ENCODE measurements at places on chromosomes 3 and 15.

- DNase-seq, result peak; percentile 3
These were observed 185.3 kb downstream of the CFAP20DC start for GRCh38 chr3:58864480-58864879.

DNA sequence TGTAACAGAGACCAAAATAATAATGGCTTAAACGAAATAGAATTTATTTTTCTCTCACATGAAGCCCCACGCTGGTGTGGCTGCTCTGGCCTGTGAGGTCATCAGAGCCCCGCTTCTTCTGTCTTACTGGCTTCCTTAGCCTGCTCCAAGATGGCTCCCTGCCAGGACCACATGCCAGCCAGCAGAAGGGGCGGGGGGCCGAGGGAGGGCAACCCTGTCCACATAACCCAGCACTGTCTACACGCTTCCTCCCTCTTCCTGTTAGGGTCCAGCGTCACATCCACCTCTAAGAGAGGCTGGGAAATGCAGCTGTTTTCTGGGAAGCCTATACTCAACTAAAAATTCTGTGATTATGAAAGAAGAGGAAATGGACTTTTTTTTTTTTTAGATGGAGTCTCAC, 107.9 kb upstream of the DLG1 start:
- peak; percentile 48 for DNase-seq

GRCh38 chr3:71785532-71786216, 726 bp upstream of the PROK2 start:
- no peak for DNase-seq

GRCh38 chr3:174581558-174581957, 277.6 kb upstream of the NAALADL2 start:
- DNase-seq, result no peak

GRCh38 chr3:32495609-32496008, 7.0 kb downstream of the CMTM6 start:
- DNase-seq, result no peak

DNA sequence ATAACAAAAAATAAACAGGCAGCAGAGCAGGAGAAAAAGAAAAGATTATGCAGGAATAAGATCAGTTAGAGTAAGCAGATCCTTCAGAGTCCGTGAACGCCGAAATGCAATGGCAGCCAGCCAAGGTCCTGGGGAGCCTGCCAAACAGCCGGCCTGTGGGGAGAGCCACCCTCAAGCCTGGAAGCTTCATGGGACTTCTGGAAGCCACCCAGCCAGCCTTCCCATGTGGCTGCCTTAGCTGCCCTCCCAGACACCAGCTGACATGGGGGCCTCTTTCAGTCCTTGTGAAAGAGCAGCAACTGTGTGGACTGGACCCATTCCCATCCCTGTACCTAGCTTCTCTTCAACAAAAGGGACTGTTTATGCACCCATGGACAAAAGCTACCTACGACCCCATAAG, 64.9 kb upstream of the RAD18 start:
- DNase-seq, result peak; percentile 74

DNA sequence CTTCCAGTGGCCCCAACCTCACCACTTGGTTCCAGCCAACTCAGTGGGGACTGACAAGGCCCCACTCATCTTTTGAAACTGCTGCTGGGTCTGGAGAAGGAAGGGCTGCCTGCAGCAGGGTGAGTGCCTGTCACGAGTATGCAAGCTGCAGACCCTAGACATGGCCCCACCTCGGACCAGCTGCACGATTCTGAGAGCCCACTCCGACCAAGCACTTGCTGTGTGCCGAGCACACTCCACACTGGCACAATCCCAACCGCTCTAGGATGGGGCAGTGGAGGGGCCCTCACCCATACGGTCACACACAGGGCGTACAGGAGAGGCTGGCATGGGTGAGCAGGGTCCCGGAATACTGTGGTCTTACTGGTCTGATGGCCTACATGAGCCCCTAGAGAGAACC, 8.0 kb upstream of the PLXND1 start:
- no peak for DNase-seq

- no peak for DNase-seq
These were observed 5.0 kb upstream of the RPP25 start for GRCh38 chr15:74961616-74962015.

DNA sequence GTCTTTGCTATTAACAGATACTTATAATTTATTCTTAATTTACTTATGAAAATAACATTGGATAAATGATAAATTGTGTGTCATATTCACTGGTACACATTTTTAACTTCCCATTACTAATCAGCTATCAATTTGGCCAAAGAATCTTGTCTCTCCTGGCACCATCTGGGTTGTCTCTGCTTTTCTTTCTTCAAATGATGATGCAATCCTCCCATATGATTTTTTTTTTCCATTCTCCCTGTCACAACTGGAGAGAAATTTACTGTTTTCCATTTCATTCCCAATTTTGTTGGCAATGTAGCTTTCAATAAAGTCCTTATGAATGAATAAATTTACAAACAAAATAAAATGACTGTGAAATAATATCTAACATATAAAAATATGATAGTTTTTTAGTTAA, 743.7 kb upstream of the EPHA6 start:
- no peak for DNase-seq

DNA sequence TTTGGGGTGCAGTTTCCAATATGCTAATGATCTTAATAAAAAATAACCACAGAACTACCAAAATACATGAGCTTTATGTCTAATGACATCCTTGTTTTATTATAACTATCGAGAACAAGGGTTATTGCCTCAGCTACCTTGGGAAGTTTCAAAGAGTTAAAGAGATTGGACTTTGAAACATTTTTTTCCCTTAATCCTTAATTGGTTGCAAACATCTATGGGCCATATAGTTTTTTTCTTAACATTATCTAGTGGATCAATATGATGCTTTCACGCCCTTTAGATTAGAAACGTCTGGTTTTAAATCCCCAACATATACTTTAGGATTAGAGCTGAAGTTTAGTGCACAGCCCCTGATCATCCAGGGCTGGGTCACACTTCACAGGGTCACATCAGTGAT, 219.2 kb upstream of the SGO1 start:
- no peak for DNase-seq

DNA sequence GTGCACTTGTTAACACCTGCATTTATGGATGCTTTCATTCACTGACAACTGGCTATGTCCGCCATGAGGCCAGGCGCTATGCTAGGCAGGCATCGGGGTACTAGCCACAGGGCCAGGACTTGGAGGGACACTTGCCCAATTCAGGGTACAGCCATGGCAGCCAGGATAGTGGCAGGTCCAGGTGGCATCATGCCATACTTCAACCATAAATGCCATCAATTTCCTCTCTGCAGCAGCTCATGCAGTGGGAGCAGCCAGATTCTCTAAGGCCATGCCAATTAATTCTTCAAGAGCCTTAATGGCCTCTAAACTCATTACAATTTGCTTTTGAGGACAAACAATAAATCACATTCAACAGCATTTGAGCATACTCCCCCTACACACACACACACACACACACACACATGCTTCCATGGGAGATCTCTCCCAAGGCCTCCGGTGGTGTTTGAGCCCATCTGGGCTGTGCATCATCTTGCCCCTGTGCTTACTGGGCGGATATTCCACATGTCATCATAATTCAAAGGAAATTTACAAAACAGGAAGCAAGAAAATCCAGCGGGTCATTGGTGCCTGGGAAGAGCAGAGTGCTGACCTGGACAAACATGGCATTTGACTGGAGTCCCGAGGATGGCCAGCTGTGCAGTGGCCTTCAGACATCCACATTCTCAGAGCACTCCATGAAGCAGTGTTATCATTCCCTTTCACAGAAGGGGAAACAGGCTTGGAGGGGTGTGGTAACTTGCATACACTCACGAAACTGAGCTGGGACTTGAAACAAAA, 109.1 kb downstream of the IQSEC1 start:
- peak; percentile 20 for DNase-seq

DNA sequence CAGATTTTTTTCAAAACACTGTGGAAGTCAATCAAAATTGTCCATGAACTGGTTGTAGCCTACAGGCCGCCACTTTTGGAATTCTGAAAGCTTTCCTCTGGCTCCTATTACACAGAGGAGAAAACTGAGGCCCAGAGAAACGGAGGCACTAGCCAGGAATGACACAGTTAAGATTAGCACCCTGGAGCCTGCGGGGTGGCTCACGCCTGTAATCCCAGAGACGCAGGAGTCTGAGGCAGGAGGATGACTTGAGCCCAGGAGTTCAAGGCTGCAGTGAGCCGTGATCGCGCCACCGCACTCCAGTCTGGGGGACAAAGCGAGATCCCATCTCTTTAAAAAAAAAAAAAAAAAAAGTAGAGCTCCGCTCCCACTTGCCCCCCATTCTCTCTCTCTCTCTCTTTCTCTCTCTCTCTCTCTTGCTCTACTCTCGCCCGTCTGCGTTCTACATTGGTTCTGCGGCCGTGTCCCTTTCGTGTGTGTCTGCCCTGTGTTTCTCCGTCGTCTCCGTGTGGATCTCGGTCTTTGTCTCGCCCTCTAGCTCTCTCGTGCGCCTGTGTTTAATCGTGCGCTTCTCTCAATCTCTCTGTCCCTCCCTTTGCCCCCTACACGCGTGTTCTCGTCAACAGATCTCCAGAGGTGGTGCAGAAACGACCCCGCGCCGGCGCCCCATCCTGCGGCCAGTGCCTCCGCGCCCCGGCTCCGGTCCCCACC, 512 bp upstream of the TRH start:
- DNase-seq, result no peak

- DNase-seq, result peak; percentile 60
These were observed 299.3 kb downstream of the PLCL2 start for GRCh38 chr3:17183951-17184550.

DNA sequence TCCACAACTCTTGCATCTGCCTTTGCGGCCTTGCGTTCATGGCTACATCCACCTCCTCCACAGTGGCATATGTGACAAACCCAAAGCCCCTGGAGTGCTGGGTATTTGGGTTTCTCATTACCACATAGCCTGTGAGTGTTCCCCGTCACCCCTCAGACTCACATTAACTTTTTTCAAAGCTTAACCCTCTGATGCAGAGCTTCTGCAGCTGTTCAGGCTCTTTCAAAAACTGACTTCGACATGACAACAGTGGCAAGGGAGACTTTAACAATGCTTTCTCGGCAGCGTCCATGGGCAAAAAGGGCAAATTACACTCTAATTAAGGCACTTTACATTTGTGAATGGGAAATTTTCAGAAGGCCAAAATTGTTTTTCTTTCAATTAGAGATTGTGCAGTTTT, 343.2 kb downstream of the UNC13C start:
- no peak for DNase-seq

DNA sequence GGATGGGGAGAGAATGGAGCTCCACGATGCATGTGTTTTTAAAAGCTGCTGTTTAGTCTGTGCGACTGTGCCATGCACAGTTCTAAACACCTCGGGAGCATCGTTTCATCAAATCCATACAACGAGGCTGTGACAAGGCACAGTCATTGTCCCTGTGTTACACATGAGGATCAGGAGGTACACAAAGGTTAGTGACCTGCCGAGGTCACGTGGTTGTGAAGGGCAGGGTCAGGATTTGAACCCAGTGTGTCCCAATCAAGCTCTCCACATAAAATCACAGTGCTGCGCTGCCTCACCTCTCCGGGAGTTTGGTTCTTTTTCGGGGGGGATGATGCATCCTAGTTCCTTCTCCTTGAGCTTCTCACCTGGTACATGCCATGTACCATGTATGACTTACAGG, 18.7 kb upstream of the KIF23 start:
- no peak for DNase-seq

- no peak for DNase-seq
These were observed 1.1 kb upstream of the INTS14 start for GRCh38 chr15:65611888-65612615.

DNA sequence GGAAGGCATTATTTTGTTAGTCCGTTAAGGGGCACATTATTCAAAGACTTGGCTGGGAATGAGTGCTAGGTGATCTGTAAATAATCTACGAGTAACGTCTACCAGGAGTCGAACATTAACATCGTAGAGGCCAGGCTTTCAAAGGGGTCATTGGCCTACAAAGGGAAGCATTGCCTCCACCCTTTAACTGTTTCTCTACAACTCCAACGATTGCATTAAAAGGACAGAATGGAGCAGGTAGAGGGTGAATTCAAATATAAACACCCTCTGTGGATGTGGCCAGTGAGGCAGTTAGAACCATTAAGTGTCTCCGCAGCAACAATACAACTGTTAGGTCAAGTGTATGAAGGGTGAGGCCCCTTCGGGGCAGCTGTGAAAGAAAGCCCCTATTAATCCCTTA, 126.0 kb upstream of the LMOD3 start:
- no peak for DNase-seq

DNA sequence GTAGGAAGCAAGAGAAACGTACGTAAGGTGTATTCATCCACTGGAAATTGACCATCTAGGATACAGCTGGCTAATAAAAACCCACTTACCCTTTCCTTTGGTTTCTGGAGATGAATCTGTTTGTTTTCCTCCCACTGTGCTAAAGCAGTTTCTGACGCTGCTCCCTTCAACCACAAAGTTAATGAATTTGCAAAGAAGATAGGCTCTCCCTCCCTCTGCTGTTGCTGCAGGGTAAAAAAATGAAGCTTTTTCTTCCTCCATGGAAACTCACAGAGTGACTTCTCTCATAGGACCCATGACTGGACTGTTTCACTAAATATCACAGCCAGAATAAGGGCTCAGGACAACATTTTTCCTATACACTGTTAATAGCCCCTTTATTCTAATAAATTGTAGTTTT, 172.1 kb upstream of the LRRN1 start:
- peak; percentile 10 for DNase-seq

- DNase-seq, result no peak
These were observed 84.9 kb downstream of the TRIM42 start for GRCh38 chr3:140762746-140763145.

DNA sequence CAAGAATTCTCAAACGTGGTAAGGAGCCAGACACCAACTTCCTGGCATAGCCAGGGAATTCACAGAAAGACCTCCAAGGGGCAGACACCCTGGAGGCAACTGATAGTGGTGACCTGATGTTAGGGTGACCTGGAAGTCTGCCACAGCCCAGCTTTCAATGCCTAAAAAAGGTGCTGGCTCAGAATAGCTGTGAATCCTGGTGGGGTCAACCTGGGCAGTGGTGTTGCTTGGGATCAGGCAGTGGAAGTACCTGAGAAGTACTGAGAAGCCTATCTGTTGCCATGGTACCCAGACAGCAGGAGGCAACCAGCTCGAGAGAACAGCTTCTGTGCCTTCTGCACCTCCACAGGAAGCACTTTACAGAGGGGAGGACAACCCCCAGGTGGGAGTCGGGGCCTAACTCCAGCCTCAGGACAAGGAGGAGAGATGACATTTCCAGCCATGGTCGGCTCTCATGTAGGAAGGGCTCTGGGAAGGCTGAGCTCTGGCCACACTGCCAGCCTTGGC, 55.4 kb upstream of the LARS2 start:
- no peak for DNase-seq

GRCh38 chr3:10204921-10205320, 40.2 kb downstream of the IRAK2 start:
- DNase-seq, result no peak

- DNase-seq, result no peak
These were observed 2.4 kb downstream of the SCAP start for GRCh38 chr3:47473391-47473790.

DNA sequence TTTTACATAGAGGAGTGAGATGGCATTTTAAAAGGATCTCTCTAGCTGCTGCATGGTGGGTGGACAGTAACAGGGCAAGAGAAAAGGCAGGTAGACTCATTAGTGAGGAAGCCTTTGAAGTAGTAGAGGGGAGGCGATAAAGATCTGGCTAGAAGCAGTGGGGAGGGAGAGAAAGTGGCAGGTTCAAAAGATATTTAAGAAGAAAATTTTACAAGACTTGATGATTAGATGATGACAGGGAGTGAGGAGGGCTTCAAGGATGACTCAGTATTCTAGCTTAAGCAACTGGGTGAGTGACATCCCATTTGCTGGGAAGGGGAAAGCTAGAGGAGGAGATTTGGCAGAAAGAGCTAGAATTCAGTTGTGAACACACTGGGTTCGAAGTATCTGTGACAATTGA, 3.8 kb upstream of the BRPF1 start:
- no peak for DNase-seq

GRCh38 chr3:57756528-57757401, 656 bp downstream of the SLMAP start:
- peak; percentile 59 for DNase-seq

Data from astrocyte of the spinal cord (primary cell).